ENCODE measurements at places on chromosomes 12 and 14. TPM values are rescaled to one million over a fixed set of nuclear protein-coding genes. Genes with fewer than 3 reads are reported as not detected.

NRL gene
- 1.8 TPM for total RNA-seq

DNA sequence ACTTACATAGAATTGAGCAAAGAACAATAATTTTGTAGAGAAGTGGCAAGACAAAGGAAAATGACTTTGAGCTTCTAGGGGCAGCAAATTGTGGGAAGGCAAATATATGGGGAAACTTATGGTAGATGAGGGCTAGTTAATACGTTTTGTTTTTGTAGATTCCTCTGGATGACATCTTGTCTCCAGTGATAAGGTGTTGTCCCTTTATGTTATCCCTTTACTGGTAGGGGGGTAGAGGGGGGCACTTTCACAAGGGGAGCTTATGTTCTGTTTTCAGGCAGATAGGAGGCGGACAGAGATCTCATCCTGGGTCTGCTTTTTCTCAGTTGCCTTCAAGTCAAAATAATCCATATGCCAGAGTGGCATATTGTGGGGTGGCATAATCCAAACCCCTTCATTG, 106.5 kb upstream of the AMIGO2 start:
- DNase-seq: no peak

DNA sequence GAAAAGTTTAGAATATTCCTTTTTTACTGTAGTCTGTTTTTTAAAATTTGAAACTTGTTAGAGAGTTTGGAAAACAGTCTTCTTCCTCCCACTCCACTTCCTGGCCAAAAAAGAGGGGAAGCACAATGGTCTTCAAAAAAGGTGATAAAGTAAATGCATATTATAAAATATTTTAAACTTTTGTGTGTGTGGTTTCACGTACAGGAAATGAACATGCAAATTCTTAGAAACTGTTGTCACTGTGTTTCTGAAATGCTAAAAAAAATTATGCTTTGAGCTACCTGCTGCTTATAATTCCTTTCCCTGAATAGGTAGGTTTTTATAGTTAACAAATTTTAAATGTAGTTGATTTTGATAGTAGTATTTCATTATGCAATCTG, 2.9 kb downstream of the FGFR1OP2 start:
- no peak for DNase-seq

DNA sequence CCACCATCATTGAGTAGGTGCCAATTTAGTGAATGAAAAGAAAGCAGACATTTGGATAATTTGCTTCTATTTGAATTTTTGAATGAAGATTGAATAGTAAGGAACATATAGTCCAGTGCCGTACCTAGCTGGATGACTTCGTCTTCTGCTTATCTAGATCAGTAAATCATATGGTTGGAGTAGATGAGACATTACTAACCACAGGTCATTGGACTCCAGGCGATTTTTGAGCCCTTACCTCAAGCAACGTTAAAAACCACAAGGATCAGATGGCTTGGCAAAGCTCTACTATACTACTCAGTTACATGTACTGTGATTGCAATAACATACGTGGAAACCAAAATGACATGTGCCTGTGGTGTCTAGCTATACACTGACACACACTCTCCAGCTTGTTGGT, 1.7 kb upstream of the SPATS2 start:
- DNase-seq: no peak

GRCh38 chr14:58899317-58899713, 261.6 kb downstream of the DACT1 start:
- DNase-seq: no peak

- no peak for DNase-seq
These were observed 154.4 kb downstream of the TTC7B start for GRCh38 chr14:90661866-90662265.

GRCh38 chr14:57502586-57503254, 9.1 kb upstream of the CCDC198 start:
- no peak for DNase-seq

Data from dermis microvascular lymphatic vessel endothelial cell (primary cell).